AG04449 (cell line): ENCODE measurements at places on chromosomes 16 and 17.

DNA sequence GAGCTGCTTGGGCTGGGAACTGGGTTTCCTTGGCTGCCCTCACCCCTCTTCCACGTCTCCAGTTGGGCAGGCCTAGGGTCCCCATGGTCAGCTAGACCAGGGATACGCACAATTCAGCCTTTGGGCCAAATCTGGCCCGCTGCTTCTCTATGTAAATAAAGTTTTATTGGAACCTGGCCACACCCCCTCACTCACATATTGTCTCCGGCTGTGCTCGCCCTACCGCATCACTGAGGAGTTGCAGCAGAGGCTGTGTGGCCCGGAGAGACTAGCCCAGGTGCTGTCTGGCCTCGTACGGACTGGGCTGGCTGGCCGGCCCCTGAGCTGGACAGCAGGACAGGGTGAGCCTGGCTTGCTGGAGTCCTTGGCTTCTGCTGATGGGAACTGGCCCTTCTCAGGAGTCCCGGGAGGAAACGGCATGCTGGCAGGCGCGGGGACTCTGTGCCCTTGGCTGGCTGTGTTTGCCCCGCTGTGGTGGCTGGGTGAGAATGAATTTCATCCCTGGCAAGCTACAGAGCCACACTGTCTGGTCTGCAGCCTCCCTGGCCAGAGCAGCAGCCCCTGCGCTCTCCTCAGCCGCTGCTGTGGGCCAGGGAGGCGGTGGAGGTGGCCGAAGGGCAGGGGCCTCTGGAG is 82.0 kb downstream of the ENGASE start:
- DNase-seq = no peak

GRCh38 chr17:81422776-81423697 is 27.8 kb downstream of the BAHCC1 start:
- peak; percentile 79 for DNase-seq

- no peak for DNase-seq
These were observed 1.6 kb downstream of the BORCS6 start for GRCh38 chr17:8188263-8188839.

DNA sequence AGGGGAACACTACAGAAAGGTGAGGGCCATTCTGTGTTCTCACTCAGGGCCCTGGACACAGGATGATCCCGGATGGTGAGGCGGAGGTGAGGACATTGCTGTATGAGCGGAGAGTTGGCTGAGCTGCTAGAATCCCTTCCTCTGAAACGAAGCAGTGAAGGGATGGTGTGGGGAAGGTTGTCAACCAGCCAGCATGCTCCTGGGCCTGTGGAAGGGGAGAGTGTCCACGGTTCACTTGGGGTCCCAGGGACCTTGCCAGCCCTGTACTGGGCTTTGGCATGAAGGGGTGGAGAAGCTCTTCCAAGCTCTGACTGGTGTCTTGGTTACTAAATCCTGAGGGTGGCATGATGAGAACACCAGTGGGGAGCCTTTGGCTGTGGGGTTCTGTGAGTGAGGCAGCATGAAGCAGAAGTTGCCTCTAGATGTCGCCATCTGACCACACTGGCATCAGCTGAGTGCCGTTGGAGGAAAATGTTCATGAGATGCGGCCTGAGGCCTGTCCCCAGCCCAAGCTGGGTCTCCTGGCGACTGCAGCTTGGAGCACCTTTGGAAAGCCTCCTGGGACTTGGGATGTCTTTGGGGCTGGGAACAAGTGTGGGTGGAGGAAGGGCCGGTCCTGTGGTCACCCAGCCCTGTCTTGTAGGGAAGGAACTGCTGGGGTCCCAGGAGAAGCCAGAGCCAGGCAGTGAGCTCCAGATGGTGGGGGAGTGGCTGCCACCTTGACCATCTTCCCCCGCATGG is 14.8 kb downstream of the PDP2 start:
- no peak for DNase-seq

DNA sequence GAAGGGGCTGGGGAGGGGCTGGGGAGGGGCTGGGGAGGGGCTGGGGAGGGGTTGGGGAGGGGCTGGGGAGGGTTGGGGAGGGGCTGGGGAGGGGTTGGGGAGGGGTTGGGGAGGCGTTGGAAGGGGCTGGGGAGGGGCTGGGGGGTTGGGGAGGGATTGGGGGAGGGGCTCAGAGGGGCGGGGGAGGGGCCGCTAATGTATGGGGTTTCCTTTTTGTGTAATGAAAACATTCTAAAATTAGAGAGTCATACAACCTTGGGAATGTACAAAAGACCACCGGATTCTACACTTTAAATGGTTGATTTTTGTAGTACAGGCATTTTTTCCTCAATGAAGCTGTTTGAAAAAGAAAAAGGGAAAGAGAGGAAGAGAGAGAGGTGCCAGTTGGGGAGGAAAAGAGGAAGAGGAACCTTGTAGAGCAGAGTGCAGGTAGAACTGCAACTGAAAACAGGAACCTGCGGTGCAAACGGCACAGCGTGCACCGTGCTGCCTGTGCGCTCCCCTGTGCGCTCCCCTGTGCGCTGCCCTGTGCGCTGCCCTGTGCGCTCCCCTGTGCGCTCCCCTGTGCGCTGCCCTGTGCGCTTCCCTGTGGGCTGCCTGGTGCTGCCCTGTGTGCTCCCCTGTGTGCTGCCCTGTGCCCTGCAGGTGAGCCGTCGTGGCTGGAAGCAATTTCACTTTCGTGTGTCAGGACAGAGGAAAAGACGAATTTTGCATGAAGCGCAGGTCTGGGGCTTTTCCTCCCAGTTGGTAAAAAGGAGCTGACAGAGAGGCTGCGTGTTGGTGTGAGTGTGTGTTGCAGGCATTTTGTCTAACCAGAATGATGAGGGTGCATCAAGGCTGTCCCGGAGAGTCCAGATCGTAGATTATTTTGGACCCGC is 40.8 kb downstream of the METRNL start:
- no peak for DNase-seq

DNA sequence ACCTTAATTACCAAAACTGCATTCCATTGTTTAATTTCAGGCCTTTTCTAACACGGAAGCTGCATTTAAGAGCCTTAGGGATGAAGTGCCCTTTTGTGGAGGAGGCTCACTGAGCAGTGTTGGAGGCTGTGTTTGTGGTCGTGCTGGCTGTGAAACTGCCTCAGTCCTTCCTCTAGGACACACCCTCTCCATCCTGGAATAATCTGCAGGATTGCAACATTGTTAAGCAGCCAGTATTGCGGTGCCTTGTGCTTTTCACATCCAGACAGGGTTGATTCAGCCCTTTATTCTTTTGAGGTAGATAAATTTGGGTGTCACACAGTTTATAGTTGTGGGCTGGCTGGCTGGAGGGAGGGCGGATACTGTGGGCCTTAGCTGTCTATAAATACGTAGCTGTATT is 141.6 kb downstream of the CDRT15L2 start:
- DNase-seq = no peak

GRCh38 chr17:60086818-60087591 is 8.3 kb upstream of the HEATR6 start:
- no peak for DNase-seq
